ENCODE measurements at places on chromosomes 7 and 10.

- DNase-seq: no peak
Observed at GRCh38 chr10:21061982-21062381, 164.9 kb upstream of the NEBL start.

DNA sequence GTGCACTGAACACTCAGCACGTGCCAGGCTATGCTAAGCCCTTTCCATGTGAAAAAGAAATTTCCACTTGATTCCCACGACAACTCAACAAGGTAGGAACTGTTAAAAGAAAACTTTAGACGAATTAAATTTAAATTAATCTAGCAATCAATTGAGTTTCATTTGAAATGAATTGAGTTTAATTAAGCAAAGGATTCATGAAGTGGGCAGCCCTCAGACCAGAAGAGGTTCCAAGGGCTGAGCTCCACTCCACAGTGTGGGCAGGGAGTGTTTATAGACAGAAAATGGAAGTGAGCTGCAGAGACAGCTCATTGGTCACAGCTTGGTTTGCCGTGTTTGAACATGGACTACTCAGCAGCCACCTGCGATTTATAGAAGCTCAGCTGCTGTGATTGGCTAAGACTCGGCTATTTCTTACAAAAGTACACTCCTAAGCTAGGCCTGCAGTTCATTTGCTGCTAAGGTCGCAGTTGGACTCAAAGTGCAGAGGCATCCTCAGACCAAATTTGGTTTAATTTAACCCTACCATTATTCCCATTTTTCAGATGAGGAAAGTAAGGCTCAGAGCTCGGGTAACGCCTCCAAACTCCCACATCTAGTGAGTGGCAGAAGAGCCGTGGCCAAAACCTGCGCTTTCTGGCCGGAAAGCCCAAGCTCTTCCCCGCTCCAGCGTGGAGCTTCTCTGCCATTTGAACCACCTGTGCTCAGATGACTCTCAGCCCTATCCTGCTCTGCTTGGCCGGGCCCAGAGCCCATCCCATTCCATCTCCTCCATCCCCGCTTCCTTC is 24.9 kb downstream of the CALML3 start:
- DNase-seq: no peak

GRCh38 chr7:128098629-128099028 is 67.4 kb upstream of the LRRC4 start:
- DNase-seq: no peak

GRCh38 chr10:101781984-101782810 is 1.0 kb downstream of the NPM3 start:
- DNase-seq: no peak

- no peak for DNase-seq
Observed at GRCh38 chr10:91758303-91759146, 39.7 kb upstream of the TNKS2 start.

DNA sequence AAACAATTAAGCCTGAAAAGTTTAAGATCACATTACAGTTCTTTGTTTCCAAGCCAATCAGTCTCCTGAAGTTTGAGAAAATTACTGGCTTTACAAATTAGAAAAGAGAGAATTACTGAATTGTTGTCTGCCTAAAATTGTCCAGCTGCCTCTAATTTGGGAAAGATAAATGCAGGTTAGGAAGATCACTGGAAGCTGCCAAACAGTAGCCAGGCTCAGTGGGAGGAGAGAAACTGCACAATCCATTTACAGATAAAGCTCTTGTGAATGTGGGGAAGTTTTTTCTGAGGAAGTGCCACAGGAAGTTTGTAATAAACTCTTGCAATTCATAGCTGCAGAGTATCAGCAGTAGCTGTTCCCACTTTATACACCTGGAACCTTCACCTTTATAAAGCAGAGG is 100.7 kb downstream of the IQUB start:
- no peak for DNase-seq

- DNase-seq: no peak
Observed at GRCh38 chr10:78296785-78297184, 263.1 kb downstream of the RPS24 start.

GRCh38 chr10:88194041-88194887 is 330.8 kb downstream of the PTEN start:
- peak; percentile 64 for DNase-seq

DNA sequence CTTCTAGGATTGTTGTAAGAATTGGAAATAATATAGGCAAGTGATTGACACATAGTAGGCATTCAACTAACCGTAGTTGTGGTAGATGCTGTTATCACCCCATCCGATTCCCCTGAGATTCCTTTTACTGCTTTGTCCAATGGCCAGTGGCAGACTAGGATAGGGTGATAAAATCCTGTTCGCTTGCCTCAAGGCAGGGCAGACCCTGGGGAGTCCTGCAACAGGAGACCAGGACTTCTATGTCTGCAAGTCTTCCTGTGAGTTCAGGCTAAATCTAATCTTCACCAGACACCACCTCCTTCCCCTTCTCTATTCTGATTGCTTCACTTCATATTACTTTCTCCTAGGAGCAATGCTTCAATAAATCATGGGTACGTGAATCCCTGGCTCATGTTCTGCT is 42.8 kb upstream of the CREB5 start:
- no peak for DNase-seq

DNA sequence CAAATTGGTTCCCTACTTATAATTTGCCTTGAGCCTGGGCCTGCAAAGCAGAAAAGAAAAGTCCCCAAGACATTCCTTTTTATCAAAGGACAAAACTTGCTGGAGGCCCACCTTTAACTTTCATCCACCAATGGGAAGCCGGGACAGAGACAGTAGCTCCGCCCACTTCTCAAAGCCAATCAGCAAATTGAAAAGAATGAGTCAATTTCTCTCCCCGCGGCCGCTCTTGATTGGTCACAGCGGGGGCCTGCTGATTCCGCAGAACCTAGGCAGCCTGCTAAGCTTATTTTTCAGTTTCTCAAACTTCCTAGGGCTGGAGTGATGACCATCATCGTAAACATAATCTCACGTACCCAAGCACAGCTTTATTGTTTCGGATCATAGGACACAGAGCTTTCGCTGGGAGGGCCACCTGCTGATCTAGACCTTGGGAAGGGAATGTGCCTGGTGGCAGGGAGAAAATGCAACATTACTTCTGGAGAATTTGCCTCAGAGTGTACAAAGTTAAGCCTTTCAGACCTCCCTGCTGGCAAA is at the start of gene SLC13A4:
TSS of gene SLC13A4 (minus strand) at position 51 of the 534 bp plus-strand sequence. CDS start 690 bp downstream, outside the sequence.
- DNase-seq: no peak

DNA sequence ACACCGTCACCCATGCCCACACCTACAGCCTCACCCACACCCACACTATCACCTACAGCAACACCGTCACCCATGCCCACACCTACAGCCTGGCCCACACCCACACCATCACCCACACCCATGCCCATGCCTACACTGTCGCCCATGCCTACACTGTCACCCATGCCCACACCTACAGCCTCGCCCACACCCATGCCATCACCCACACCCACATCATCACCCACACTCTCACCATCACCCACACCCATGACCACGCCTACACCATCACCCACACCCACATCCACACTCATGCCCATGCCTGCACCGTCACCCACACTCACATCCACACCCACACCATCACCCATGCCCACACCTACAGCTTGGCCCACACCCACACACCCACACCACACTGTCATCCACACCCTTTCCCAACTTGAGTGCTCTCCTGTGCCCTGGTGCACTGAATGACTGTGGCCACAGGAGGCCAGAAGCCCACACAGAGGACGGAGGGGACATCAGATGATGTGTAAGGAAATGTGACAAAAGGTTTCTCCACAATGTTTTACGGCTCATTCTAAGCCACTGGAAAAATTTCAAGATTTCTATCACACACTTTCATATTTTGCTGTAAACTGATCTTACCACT is 153.3 kb downstream of the WDR37 start:
- DNase-seq: no peak

DNA sequence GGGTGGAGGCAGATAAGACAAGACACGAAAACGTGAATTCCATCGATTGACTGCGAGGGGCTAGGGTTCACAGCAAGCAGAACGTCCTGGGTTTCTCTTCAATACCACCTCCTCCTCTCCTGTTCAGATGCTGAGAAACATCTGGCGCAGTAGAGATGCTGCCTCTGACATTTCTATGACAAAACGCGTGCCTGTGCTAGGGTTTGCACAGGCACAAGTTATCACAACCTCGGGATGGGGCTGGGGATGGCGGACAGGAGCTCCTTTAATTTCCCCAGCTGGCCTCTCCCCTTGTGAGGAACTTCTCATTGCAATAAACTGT is 99.8 kb upstream of the SVIL start:
- no peak for DNase-seq

- no peak for DNase-seq
Observed at GRCh38 chr10:88670497-88670896, 6.3 kb downstream of the LIPF start.

DNA sequence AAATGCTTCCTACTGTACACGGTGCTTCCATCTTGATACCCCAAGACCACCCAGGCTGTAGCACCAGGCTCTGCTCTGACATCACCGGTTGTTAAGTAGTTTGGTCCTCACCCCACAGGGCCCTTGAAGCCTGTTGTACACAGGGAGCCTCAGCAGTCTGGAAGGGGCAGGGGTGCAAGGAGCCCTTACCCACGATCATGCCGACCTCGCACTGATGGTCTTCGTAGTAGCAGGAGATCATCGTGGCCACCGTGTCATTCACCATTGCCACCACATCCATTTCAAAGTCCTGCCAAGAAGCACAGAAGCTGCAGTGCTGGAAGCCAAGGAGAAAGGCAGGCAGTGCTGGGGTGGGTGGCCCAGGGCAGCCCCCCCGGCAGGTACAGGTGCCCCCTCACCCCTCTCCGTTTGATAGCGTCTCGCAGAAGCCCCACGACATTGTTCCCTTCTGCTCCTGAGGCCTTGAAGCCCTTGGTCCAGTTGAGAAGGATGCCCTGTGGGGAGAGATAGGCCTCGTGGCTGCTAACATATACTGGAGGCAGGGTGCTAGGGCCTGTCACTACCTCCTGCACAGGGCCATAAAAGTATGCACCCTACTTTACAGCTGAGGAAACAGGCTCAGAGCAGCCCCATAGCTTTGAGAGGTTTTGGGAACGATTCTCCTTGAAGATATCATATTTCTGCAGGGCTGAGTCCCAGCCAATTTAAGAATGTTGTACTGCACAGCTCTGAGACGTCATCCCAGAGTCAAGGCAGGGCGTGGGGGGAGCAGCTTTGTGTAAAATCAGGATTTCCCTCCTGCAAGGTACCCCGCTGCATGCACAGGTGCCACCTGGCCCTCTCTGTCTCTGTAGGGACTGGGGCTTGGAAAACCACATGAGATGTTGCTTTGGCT is 8.7 kb upstream of the MYL7 start:
- DNase-seq: no peak

DNA sequence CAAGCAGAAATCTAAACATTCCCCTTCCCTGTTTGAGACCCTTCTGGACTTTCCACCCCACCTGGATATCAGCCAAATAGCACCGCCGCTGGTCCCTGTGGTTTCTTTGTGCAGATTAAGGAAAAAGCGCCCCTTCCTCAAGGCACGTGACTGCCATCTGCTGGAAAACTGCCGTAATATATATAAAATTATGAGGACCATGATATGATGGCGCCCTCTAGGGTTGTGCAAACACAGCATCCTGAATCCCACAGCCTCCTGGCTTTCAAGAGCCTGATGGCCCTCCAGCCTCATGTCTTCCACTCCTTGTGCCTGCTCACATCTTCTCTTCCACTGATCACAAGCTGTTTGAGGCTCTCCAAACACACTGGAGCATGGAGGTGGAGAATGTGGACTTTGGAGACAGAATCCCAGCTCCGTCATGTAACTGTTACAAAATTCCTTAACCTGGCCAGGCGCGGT is 121.3 kb downstream of the MYL10 start:
- peak; percentile 30 for DNase-seq

GRCh38 chr7:96311967-96312366 is 9.9 kb downstream of the SLC25A13 start:
- no peak for DNase-seq

- no peak for DNase-seq
Observed at GRCh38 chr10:73866621-73867020, 7.7 kb downstream of the CAMK2G start.

- DNase-seq: no peak
Observed at GRCh38 chr7:51055039-51055840, 261.4 kb downstream of the COBL start.

- DNase-seq: no peak
Observed at GRCh38 chr10:99673492-99673891, 14.2 kb downstream of the ENTPD7 start.

GRCh38 chr10:101777619-101778145 is 1.8 kb upstream of the FGF8 start:
- no peak for DNase-seq

DNA sequence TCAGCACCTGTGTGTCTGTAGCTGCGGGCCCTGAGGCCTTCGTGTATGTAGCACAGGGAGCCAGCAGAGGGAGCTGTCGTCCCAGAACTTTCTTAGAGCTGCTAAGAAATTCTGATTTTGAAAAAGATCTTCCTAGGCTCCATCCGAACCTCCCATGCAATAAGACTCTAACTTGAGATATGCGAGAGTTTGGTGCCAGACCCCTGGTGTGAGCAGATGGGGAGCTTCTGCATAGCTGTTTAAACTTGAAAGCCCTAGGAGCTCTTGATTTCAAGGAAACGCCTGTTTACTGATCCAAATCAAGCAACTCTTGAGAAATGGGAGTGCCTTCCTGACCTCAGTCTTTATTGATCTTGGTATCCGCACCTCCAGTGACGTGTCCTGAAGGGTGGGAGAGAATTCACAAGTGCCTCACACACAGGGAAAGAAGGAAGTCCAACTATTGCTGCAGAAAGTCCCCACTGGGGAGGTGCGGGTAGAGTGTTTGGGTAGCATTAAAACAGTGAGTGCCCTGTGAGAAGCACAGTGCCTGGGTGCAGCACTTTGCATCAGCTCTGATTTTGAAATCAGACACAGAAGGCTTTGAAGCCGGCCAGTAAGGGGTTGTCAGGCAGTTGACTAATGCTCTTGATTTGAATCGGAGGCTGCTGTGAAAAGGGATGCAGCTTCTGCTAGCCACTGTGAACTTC is 66.4 kb upstream of the STRIP2 start:
- peak; percentile 78 for DNase-seq

DNA sequence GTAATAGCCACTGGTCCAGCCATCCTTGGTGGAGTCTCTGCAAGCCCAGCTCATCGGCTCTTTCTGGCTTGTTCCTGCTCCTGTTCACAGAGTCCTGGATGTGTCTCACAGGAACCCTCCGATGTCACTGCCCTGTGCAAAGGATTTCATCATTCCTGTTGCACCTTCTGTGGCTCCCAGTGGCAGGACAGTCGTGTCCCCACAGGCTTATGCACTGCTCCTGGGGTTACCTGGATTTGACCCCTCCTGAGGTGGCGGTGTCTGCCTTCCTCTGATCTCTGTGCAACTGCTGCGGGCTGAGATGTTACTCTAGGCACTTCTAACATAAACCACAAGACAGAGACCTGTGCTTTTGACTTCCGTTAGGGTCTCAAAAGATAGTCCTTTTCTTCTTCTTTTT is 30.6 kb downstream of the APBB1IP start:
- peak; percentile 73 for DNase-seq

GRCh38 chr7:150756858-150757257 is 19.6 kb downstream of the GIMAP5 start:
- DNase-seq: peak; percentile 53

GRCh38 chr10:96524741-96525140 is 11.0 kb upstream of the TLL2 start:
- DNase-seq: no peak
